Stimulated activated CD4-positive, alpha-beta T cell treated with anti-CD3 and anti-CD28 coated beads, Interleukin-12 subunit alpha, Interleukin-12 subunit beta, amount 100 ng/mL, for 48 hours (primary cell): ENCODE measurements at places on chromosomes 7 and 10.

GRCh38 chr7:22911889-22912288 is 89.2 kb upstream of the TOMM7 start:
- DNase-seq, result no peak

DNA sequence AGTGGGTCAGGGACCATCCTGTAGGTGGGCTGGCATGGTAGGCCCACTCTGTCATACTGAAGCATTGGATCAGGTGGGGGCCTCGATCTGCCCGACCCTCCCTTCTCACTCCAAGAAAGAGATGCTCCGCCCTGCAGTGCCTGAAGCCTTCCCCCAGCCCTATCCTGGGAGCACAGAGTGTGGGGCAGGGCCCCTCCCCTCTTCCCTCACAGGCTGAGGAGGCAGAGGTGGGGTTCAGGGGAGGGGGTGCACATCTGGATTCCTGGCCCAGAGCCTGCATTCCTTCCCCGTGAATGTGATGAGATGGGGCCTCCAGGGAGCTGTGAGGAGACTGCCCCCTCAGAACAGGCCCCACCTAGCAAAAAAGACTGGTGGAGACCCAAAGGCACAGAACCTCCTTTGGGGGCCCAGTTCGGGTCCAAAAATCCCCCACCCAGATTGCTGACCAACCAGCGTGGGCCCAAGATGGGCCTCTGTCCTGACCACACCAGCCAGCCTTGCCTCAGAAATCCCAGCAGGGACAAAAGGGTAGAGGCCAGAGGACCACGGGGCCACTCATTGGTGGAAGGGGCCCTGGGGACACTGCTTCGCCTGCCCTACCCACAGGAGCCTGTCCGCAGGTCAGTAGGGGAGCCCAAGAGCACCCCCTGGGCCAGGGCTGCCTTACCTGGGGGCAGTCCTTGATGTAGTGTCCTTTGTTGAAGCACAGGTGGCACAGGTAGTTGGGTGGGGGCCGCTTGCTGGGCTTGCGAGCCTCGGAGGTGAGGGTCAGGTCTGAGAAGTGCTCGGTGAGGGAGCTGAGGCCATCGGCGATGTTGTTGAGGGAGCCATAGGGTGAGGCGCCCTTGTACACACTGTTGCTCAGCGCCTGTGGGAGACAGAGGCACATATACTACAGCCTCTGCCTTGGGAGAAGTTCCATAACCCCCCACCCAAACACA is 13.3 kb downstream of the ZCCHC24 start:
- DNase-seq, result no peak

GRCh38 chr7:83824214-83824613 is 175.3 kb upstream of the SEMA3E start:
- no peak for DNase-seq

DNA sequence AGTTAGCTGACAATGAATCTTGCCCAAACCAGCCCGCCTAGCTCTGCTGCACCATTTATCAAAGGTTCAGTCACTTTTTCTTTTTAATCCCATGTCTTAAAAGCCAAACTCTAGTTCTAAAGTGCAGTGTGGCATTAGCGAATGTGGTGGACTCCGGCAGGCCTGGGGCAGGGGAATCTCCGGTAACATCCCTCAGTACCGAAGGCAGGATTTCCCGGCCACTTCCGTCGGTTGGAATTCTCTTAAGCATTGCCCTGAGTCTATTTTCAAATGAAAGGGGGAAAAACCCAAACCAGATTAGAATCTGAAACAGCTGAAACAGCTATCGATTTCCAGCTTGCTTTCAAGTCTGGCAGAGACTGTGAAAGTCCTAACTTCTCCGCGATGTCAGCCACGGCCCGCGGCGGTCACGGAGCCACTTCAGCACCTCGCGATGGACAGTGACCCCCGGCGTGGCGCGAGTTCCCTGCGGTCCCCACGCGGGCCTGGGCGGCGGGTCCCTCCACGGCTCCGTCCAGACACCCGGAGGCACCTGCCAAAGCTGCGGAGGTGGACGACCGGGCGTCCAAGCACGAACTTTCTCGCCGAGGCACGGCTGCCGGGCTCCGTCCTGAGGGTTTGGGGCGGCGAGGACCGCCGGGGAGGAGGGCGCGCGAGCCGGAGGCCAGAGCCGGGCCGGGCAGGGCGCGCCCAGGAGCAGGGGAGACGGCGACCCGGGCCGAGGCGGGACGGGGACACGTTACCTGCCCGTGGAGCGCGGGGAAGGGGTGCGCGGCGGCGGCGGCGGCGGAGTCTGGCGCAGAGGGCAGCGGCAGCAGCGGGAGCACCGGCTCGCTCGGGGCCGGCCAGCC is 745 bp downstream of the TCERG1L start:
- no peak for DNase-seq

DNA sequence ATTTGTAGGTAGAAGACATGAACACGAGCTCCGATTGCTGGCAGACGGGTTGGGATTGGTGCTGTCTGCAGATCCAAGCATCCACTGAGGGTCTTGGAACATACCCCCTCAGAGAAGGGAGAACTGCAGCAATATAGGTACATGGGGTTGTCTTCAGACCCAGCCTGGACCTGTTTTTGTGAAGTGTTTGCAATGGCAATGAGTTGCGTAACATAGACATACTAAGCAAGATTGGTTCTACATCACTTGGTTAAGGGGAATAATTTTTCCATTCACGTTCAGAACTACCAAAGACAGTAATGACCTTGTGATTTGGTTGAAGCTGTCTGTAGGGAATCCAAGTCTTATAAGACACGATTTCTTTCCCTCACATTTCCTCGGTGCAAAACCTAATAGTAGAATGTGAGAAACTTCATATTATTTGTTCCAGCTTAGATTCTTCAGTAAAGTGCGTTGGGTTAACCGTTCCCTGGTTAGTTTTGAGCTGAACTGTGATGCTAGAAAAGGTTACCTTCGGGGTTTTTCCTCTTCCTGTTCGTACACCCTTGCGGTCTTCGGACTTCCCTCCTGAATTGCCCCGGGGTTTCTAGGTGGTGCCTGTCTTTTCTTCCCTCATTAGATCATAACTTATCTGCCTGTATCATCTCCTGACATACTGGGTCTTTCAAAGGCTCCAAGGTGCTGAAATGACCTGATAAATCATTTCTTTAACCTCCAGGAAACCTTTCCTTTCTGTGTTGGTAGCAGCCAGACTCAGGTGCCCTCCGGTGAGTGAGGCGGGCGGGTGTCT is 14.4 kb downstream of the PROSER2 start:
- no peak for DNase-seq
